ENCODE measurements at places on chromosomes 7 and 10.

- no peak for DNase-seq
These were observed 65.6 kb downstream of the IGF2BP3 start for GRCh38 chr7:23404546-23405239.

GRCh38 chr10:102504179-102504975 lies 605 bp downstream of the SUFU start:
- peak; percentile 23 for DNase-seq

DNA sequence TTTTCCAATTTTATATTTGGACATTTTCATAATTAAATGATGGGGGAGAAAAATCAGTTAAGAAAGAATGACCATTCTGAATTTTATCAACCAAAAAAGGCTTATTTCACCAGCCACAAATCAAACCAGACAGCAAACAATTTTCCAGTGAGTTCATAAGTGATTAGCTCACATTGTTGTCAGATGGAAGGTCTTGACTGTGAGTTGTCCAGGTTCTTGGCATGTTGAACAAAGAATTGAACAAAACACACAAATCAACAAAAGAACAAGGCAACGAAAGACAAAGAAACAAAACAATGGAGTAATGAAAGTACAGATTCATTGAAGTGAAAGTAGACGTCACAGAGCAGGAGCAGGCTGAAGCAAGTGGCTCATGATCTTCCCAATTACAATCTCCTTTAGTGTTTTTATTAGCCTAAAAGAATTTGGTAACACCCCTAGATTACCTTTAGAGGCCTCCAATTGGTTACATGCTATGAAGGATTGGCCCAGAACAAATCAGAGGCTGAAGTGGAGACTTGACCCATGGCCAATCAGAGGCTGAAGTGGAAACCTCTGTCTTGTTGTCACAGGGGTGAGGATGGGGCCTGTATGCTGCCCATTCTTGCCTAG lies 248.7 kb downstream of the NEBL start:
- DNase-seq = no peak

DNA sequence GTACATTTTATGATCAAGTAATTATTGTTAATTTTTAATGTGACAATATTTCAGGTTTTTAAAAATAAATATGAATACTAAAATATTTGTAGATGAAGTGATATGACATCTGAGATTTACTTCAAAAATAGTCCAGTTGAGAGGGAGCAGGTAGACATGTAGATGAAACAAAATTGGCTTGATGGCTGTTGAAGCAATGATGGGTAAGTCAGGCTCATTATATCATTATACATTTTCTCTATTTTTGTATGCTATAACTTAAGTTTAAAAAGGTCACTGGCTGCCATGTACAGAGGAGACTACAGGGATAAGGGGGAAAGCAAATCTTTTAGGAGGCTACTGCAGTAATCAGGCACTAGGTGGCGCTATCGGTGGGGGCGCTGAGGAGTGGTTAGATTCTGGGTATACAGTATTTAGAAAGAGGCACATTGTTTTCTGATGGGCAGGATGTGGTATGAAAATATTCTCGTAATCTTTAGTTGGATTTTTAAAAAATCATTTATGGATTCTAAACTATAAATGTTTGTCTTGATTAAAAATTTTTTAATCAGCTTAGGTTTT lies 189.8 kb upstream of the IMMP2L start:
- peak; percentile 48 for DNase-seq
